Stimulated activated CD8-positive, alpha-beta memory T cell treated with anti-CD3 and anti-CD28 coated beads, Interleukin-7, amount 100 ng/mL, for 1 hour (primary cell): ENCODE measurements at places on chromosomes 1 and 21.

GRCh38 chr1:204202481-204202880 lies 6.2 kb upstream of the KISS1 start:
- DNase-seq: no peak

GRCh38 chr1:91402023-91402422 lies 2.6 kb downstream of the HFM1 start:
- DNase-seq: no peak

- no peak for DNase-seq
These were observed 144.6 kb upstream of the HMGB4 start for GRCh38 chr1:33719326-33719725.

DNA sequence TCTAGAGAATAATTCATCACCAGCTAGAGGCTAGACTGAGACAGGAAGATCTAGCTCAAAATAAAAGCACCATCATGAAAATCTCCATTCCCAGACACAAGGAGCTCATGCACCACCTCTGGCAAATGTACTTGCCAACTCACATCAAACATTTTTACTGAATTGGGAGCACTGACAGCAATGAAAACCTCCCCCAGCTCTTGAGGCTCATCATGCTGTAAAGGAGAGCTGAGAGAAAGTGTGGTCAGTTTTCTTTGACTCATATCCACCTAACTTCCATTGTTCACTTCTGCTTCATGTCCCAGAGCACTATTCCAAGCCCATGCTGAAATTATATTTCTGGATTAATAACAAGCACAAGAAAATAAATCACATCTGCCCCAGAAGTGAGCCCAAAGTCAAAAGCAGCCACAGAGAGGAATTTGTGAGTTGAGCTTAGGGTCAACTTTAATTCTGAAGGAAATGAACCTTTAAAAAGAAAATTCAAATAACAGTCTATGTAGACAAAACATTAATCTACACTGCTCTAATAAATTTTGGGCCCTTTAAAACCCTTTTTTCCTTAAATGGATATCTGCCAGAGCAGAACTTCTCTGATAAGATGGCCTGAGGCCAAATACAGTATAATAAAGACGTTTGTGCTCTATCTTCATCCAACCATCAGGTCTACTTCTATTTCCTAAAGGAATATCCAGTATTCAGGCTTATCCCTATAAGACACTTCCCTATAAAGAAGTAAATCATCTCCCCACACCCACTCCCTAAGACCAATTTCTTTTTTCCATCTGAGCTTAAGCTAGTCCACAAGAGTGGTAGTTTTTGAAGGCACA lies 85.9 kb upstream of the ADAM30 start:
- DNase-seq: no peak
